Stimulated activated CD4-positive, alpha-beta T cell treated with anti-CD3 and anti-CD28 coated beads, Interleukin-12 subunit alpha, Interleukin-12 subunit beta, amount 100 ng/mL, for 4 hours (primary cell): ENCODE measurements at places on chromosomes 6 and 20.

- no peak for DNase-seq
These were observed 263.5 kb downstream of the THBS2 start for GRCh38 chr6:168990019-168990751.

GRCh38 chr20:745683-746301 lies 22.5 kb downstream of the SLC52A3 start:
- DNase-seq, result no peak

GRCh38 chr6:111603685-111604084 lies 2.0 kb downstream of the TRAF3IP2 start:
- no peak for DNase-seq

- DNase-seq, result no peak
These were observed 112.8 kb downstream of the SAMD5 start for GRCh38 chr6:147621263-147621662.

DNA sequence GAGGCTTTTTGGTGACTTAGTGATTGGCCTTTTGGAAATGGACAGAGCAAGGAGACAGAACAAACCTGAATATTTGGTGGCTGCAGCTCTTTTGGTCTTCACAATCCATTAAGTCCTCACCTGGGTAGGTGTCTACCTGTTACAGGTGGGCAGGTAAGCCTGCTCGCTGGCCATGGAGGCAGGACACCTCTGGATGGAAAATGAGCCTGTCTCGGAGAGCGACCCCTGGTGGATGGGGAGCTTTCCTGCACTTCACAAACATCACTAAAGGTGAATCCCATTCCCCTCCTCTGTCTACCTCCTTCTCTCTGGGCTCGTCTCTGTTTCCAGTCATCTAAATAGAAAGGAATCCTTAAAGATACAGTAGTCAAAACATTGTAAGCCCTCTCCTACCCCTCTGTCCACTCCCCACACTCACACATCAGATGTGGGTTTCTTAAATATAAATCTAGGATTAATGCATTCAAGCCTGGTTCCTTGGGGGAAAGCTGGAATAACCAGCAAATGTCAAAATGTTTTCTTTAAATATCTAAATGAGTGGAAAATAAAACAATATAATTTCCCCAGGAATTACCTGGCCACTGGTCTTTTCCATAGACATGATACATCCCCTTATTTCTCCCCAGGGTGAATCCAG lies 304.9 kb downstream of the CDH26 start:
- DNase-seq, result peak; percentile 45

DNA sequence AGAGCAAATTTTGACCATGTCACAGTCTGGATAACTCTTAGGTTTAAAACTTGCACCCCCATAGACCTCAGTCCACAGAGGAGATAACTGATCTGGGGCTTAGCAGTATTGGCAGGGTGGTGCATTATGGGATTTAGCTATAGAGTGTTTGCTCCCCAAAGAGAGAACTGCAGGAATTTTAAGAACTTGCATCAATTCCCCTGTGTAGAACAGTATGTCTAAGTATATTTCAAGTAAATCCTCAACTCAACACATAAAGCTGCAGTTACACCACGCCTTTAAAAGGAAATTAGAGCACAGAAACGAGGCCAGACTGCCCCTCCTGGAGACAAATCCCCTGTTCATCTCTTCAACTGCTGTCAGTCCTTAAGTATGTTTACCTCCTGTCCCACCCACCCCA lies 144.9 kb downstream of the TRMT11 start:
- no peak for DNase-seq

- no peak for DNase-seq
These were observed 94.6 kb downstream of the FOXA2 start for GRCh38 chr20:22489626-22490286.

- DNase-seq, result no peak
These were observed 43.8 kb downstream of the PTCHD4 start for GRCh38 chr6:48067148-48067712.

DNA sequence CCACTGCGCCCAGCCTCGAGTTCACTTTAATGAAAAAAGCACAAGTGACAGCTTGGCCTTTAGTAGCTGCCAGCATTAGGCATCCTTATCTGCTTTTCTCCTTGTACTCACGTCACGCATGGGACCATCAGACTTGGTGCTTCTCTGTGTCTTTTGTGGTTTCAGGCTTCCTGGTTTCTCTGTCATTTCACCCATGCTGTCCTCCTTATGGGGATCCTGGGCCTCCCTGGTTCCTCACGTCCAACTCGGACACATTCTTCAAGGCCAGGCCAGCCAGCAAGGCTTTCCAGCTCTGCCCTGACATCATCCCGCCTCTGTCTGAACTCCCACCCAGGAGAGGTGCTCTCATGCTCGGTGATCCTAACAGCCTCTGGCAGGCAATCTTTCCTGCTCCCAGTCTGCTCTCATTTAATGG lies 83.2 kb downstream of the TIAM2 start:
- no peak for DNase-seq

DNA sequence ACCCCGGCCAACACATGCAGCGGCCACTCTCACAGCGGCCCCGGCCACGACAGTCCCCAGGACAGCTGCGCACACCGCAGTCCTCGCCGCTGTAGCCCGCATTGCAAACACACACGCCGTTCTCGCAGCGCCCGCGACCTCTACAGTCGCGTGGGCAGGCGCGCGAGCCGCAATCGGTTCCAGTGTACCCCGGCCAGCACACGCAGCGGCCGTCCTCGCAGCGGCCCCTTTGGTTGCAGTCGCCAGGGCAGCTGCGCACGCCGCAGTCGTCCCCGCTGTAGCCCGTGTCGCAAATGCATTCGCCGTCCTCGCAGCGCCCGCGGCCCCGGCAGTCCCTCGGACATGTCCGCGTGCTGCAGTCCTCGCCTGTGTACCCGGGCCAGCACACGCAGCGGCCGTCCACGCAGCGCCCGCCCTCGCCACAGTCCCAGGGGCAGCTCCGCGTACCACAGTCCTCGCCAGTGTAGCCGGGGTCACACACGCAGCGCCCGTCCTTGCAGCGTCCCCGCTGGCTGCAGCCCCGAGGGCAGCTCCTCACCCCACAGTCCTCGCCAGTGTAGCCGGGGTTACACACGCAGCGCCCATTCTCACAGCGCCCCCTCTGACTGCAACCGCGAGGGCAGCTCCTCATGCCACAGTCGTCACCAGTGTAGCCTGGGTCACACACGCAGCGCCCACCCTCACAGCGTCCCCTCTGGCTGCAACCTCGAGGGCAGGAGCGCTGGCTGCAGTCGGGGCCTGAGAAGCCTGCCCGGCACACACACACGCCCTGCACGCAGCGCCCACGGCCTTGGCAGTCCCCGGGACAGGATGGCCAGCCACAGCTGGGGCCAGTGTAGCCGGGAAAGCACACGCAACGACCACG lies 12.5 kb downstream of the TNXB start:
- DNase-seq, result no peak

GRCh38 chr6:170407932-170408331 lies 101.4 kb downstream of the FAM120B start:
- no peak for DNase-seq

- no peak for DNase-seq
These were observed 15.1 kb downstream of the BRD2 start for GRCh38 chr6:32983493-32983848.

DNA sequence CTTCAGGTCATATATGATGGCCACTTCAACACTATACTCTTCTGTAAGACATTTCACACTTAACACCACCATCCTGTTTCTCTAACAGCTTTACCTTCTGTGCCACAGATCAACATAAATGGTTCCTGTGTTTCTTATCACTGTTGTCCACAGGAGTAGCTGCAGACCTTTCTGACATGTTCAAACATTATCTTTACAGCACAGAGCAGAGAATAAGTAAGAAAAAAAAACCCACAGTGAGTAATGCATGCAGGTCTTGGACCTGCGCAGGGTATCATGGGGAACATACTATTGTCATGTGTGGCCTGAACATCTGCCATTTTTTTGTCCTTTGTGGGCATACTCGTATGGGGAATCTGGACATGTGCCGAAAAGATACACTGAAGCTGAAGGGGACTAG lies 161.9 kb downstream of the KIF16B start:
- DNase-seq, result no peak

GRCh38 chr20:14307956-14308355 lies 29.5 kb downstream of the FLRT3 start:
- no peak for DNase-seq

DNA sequence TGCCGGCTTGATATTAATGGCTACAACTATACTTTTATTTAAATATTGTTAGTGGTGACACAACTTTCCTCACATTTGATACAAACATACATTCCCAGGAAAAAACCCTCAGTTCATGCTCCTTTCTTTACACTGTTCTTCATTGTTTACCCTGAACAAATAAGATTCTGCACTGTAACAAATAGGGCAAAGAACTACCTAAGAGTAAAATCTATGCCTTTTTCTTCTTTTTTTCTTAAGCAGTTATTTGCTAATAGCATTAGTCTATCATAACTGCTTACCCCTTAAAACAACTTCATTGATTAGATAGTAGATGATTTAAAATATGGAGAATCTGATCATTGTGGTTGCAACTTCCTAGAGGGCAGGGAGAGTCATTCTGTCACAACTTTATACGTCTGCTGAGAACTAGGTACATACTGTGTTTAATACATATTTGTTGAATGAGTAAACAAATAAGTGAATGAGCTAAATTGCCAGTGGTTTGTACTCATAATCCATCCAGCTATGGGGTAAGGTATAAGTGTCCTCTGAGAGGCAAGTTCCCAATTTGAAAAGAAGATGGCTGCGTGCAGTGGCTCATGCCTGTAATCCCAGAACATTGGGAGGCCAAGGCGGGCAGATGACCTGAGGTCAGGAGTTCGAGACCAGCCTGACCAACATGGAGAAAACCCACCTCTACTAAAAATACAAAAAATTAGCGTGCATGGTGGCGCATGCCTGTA lies 161.0 kb downstream of the CDK19 start:
- DNase-seq, result no peak

GRCh38 chr20:41014561-41015088 lies 14.0 kb upstream of the TOP1 start:
- no peak for DNase-seq

GRCh38 chr6:15661853-15662325 lies 939 bp downstream of the DTNBP1 start:
- no peak for DNase-seq

DNA sequence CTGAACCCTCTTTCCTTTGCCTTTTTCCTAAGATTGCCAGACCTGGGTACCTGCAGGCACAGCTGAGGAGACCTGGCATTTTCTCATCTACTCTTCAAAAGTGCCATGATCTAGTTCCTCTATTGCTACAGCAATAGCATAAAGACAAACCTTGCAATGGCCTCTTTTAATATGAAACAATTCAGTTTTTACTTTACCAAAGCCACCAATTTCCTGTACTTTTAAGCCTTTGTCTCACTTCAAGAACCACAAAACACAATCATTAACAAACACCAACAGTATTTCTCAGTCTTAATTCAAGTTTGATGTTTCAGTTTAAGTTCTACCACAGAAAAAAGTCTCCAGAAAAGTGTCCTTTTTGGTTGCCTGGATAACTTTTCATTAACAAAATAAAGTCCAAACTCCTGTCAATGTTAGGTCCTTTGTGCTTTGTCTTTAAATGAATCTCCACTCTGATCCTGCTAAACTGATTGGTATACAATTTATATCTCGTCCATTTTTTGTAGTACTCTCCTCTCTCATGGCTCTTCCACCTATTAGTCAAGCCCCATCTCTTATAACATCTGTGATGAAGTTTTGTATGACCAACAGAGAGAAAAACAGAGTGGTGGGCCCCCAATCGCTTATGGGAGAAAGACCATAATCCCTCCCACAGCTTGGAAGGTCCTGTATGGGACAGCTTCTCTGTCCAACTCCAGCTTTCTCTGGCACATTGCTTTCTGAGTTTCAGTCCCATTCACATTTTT lies 50.5 kb upstream of the THEMIS start:
- DNase-seq, result no peak

DNA sequence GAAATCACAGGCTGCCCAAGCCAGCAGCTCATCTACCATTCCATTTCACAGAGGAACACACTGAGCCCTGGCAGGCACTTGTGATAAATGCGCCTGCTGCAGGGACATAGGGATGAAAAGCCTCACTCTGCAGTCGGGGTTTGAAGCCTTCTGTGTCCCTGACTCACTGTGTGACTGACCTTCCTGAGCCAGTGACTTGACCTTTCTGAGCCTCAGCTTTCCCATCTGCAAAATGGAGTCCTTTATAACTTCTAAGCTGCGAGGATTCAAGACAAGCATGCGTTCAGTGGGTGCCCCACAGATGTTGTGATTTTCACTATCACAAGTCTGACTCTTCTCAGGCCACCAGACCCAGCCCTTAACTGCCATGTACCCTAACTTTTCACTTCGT lies 5.5 kb downstream of the TGM2 start:
- no peak for DNase-seq
